Non-pigmented ciliary epithelial cell (primary cell): ENCODE measurements at places on chromosomes 5 and 9.

- DNase-seq: no peak
These were observed 5.6 kb upstream of the TBC1D13 start for GRCh38 chr9:128781187-128782070.

DNA sequence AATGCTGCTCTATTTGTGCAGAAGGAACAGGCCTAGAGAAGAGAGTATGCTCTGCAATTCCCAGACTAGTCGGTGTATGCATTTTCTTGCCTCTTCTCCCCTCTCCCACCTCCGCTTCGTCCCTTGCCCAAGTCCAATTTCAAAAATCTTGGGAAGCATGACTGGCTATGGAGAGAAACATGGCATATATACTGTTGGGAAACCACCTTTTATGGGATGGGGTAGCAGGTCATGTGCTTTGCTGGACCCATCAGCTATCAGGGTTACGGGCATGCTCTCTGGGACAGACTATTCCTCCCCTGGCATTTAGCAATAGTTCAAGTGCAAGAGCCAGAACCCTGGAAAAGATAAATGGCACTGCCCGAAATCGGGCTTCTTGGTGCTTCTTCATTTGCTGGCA is 12.0 kb downstream of the ISL1 start:
- no peak for DNase-seq

DNA sequence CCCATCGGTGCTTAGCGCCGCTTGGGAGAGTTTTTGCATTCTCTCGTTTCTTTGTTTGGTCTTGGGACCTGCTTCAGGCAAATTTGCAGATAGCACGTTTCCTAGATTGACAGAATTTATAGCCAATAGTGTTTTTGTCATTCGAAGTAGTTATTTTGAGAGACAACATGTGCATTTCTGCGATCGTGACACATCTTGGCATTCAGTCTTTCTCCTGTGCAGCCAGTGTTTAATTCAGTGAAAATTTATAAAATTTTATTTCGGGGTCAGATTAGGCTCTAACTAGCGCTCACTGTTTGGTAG is 830 bp downstream of the PRRC1 start:
- no peak for DNase-seq

DNA sequence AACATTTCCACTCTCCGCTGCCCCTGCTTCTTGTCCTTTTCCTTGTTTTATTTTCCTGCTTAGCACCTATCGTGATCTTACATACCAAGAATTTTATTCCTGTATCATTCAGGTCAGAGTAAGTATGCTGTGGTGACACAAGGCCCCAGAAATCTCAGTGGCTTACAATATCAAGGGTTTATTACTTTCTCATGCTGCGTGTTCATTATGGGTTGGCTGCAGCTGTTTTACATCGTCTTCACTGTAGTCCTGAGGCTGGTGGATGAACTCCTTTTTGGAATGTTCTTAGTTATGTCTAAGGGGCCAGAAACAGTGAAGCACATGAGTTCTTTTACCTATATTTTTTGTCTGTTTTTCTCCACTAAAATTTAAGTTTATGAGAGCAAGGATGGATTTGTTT is 51.2 kb downstream of the FCHO2 start:
- peak; percentile 5 for DNase-seq

GRCh38 chr9:124010303-124010664 is 1.3 kb upstream of the LHX2 start:
- DNase-seq: no peak

DNA sequence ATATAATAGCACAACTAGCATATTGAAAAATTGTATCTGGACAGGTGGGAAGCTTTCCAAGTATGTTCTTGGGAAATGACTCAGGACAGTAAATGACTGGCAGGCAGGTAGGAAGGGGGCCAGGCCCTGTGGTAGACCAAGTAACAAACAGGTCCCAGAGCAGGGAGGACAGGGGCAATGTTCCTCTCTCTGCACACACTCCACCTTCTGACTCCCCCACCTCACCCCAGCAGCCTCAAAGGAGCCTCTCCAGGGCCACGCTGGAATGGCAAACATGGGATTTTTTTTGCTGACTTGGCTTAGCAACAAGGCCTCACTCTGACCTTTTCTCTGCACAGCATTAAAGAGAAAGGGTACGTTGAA is 31.1 kb upstream of the IQGAP2 start:
- DNase-seq: no peak

- DNase-seq: no peak
These were observed 31.3 kb downstream of the ANKRA2 start for GRCh38 chr5:73534011-73534644.

DNA sequence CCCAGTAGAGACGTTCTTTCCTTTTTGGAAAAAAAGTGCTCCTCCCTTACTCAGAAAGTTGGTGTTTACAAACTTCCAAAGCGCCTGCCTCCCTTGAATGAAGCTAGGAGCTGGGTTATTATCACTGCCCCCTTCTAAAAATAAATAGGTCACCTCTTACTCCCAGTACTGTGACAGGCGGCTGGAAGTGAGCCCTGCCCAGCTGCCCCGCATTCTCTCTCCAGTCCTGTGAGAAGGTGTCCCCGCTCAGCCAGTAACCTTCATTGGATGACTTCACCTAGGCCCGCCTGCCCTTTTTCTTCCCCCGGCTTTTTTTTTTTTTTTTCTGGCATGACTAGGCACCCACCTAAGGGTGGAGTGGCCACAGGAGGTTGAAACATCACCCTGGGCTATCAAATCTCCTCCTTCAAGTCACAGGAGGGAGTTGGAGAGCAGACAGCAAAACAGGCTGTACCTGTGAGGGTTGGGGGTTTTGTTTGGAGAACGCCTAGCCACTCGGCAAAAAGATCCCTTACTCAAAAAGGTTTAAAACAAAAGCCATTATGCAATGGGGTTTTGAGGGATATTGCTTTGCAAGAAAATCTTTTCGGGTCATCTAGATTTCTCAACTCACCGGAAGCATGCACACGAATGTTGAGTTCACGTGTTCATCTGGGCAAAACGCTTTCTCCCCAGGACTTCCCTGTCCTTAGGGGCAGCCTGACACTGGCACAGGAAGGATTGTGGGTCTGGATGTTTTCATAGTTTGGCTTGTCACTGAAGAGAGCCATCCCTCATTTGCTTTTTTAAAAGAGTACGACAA is 43.3 kb upstream of the ZNF622 start:
- DNase-seq: no peak

- no peak for DNase-seq
These were observed 113.4 kb upstream of the GRHPR start for GRCh38 chr9:37309136-37309535.

- no peak for DNase-seq
These were observed 147.5 kb upstream of the FGF10 start for GRCh38 chr5:44536650-44537260.

DNA sequence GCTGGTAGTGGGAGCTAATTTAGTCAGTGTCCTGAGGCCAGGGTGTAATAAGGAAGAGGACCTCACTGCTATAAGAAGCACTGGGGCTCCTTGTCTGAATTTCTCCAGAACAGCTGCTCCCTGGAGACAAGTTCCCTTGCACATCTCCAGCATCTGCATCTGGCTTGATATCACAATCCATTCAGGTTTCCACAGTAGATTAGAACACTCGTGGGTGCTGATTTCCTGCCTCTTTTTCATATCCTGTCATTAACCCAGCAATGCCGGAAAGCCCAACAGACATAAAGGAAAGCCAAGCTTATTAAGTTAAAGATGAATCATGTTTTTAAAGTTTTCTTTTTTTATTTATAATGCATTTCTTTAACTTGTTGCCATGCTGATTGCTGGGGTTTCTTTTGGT is 232.3 kb upstream of the WWC1 start:
- no peak for DNase-seq

DNA sequence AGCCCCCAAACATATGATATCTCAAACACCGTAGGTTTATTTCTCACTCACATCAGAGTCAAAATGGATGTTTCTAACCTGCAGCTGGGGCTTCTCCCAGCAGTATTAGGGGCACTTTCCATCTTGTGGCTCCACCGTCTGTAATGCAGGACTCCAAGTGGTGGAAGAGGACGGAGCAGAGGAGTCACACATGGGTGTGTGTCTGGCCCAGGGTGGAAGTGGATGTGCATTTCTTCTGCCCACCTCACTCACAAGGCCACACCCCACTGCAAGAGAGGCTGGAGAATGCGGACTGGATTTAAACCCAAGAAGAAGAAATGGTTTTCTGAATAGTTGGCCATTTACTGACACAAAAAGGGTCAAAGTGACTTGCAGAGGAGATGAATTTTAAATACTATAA is 13.9 kb downstream of the IL7R start:
- no peak for DNase-seq

DNA sequence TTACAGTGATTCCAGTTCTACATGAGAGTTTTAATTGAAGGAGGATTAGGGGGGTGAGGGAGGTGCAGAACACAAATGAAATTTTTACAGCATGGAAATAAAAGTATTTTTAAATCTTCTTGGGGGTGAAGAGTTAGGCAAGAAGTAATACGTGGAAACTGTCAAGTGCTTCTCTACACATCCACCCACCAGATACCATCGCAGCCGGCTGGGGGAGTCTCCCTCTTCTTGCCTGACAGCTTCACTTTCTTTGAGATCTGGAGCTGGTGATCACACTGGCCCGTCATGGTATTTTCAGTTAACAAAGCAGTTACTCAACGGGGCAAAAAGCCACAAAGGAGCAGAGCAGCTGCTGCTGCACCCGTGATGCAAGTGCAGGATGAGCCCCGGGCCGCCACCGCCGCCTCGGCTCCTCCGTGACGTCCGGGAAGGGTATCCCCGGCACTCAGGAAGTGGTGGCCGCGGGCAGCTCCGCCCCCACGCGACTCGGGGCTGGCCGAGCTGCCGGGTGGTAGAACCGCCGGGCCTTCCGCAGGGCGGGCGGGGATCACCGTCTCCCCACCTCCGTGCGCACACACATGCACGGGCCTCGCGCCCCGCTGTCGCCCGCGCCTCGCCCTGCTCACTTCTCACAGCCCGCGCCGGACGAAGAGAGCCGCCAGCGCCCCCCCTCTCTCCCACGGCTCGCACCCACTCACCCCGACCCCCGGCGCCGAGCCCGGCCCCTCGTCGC is 2.4 kb upstream of the NR4A3 start:
- DNase-seq: peak; percentile 60

- DNase-seq: no peak
These were observed 220.3 kb upstream of the DAPK1 start for GRCh38 chr9:87277346-87277745.

DNA sequence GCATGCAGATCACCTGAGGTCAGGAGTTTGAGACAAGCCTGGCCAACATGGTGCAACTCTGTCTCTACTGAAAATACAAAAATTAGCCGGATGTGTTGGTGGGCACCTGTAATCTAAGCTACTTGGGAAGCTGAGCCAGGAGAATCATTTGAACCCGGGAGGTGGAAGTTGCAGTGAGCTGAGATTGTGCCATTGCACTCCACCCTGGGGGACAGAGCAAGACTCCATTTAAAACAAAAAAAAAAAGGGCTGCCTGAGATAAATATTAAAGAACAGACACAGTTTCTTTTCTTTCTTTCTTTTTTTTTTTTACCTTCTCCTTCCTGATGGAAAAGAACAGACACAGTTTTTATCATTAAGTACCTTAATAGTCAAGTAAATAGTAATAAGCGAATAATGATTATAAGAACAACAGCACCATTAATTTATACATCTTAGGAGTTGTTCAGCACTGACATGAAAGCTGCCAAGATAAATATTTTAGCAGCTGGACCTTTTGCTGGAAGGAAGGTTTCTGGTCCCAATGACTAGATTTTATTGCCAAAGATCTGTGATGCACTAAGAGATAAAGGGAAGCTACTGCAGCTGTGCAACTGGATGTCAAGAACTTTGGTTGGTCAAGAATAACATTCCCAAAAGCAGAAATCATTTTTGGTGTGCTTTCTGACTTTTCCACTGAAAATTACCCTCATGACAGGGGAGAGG is 7.0 kb downstream of the CENPP start:
- no peak for DNase-seq

GRCh38 chr9:99593610-99594009 is 228.1 kb upstream of the NR4A3 start:
- DNase-seq: no peak

DNA sequence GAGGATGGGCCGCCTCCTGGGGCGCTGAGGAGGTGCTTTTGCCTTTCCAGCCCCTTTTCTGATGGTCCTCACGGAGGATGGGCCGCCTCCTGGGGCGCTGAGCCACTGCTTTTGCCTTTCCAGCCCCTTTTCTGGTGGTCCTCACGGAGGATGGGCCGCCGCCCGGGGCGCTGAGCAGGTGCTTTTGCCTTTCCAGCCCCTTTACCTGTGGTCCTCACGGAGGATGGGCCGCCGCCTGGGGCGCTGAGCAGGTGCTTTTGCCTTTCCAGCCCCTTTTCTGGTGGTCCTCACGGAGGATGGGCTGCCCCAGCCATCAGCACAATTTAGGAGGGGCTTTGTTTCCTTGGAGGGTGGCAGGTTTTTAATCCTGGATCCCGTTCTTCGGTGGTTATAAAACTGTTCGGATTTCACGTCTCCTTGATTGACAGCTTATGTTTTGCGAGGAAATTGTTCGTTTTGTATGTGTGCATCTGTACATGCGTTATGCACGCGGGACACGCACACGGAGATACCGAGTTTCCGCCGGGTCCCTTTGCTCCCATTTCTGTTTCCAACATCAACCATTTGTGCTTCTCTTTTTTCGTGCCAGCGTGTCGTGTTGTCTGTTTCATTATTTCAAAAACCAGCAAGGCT is 34.7 kb upstream of the SLC9A3 start:
- DNase-seq: no peak

DNA sequence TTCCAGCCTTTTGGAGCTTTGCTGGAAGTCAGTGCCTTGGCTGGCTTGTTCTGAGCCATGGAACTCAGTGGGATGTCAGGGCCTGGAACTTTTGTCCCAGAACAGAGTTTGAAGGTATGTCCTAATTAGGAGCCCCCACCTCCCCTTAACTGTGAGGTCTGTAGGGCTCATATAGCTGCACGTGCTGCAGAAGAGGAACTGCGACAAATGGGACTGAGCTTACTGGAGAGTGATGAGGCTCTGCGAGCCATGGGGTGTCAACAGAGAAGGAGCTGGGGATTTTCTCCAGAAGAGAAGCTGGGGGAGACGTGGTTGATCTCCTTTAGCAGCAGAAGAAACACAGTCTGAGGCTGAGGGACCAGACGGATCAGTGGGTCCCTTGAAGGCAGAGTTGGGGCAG is 10.9 kb downstream of the TMEM8B start:
- DNase-seq: no peak

DNA sequence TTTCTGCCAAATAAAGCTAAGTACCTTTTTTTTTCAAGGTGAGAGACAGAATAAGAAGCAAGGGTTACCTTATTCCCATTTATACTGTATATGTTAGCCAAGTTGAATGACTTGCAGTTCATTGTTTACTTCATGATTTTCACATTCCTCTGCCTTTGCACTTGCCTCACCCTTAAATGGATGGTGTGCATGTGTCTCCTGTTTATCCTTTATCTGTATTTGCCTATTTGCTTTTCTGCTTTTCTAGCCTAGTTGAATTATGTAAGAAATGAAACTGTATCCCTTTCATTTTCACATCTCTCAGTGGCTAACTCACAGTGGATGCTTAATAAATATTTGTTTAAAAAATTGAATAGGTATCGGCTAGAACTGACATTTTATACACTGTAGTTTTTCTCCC is 200.8 kb upstream of the ST8SIA4 start:
- no peak for DNase-seq

GRCh38 chr5:33793276-33793675 is 98.5 kb downstream of the ADAMTS12 start:
- DNase-seq: no peak
